ENCODE measurements at places on chromosomes 6 and 20.

GRCh38 chr6:81969814-81970213 lies 217.3 kb upstream of the TENT5A start:
- no peak for DNase-seq

DNA sequence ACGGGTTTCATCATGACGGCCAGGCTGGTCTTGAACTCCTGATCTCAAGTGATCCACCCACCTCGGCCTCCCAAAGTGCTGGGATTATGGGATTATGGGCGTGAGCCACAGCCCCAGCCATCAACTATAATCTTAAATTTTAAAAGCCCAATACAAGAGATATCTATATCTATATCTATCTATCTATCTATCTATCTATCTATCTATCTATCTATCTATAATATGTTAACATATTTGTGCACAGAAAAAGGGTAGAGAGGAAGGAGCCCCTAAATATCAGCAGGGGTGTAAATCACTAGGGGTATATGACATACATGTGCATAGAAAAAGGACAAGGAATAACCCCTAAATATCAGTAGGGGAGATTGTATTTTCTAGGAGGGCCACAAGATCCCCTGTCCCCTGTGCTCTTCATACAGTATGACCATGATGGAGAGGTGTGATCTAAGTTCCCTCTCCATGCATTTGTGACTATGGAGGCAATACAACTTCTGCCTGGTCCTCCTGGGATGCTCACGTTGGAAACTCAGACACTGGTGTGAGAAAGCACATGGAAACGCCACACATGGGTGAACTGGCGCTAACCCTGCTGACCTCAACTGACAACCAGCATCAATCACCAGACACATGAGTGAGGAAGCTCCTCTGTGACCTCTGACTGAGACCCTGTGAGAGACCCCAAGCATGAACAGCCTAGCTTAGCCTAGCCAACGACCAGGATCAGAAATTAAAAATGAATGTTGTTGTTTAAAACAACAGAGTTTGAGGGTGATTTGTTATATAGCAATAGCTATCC lies 1.2 kb upstream of the SPATS1 start:
- no peak for DNase-seq

DNA sequence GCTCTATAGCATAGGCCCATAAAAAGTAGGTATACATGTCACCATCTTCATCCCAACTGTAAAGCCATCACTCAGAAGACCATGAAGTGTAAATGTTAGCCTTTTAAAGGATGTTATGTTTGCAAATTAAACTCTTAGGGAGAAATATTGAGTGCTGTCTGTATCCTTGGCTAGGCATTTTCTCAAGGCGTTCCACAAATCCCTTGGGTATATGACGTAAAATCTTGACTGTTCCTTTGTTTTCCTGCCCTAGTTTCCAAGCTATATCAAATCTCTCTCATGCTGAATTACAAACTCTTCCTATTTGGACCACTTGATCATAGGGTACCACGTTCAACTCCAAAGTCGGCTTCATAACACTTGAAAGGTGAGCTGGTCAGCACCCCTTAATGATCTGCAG lies 486.2 kb downstream of the HDGFL1 start:
- no peak for DNase-seq

DNA sequence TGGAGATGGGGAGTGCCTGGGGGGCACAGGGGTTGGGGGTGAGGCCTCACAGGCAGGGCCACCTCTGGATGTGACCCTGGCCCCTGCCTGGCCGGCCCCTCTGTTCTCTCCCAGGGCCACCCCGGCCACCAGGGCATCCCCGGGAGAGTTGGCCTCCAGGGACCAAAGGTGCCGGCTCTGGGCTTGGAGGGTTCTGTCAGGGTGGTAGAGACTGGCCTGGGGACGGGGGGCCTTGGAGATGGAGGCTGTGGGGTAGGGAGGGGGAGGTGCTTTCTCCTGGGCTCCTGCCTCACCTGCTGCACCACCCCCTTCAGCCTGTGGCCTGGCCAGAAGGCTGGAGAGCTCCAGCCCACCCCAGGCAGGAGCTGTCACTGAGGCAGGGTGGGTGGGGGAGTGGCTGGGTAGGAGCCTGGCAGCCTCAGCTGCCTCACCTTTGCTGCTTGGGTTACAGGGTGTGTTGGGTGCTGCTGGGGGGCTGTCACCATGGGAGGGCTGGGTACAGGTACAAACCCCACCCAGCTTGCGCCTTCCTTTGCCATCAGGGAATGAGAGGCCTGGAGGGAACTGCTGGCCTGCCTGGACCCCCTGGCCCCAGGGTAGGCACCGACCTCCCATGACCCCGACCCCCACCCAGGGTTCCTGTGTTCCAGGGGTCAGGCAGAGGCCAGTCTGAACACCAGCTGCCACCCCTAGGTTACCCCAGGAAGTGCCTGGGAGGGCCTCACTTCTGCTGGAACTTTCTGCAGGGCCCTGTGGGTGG lies 32.7 kb downstream of the COL20A1 start:
- DNase-seq, result no peak

GRCh38 chr6:28251661-28252008 lies 434 bp downstream of the ZKSCAN4 start:
- DNase-seq, result no peak

DNA sequence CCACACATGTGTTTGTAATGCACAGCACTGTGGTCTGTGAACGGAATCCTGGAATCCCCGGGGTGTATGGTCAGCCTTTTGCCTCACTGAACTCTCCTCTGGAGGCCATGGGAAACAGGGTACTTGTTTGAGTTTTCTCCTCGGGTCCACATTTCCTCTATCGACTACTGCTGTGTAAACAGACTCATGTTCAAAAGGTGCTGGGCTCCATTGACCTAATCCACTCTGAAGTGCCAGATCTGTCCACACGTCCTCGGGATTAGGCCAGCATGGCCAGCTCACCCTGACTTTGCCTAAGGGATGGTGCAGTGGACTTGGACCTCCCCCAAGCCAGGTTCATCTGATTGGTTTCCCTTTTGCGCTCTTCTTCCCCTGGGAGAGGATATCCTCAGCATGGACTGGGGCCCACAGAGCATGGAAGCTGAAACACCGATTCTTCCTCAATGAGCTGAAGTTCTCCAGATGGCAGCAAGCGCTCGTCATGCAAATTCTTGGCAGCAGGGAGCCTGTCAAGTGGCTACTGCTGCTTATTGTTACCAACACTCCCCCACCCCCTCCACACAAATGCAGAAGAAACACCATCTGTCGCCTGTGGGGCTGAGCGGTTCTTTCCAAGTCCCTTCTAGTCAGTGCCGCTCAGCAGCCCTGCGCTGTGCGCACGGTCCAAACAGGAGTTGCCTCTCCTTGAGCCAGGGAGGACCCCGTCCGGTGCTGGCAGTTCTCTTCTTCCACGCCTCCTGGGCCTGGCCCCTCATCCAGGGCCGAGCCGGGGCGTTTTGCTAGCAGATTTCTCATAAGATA lies 292.6 kb upstream of the MARCKS start:
- no peak for DNase-seq

DNA sequence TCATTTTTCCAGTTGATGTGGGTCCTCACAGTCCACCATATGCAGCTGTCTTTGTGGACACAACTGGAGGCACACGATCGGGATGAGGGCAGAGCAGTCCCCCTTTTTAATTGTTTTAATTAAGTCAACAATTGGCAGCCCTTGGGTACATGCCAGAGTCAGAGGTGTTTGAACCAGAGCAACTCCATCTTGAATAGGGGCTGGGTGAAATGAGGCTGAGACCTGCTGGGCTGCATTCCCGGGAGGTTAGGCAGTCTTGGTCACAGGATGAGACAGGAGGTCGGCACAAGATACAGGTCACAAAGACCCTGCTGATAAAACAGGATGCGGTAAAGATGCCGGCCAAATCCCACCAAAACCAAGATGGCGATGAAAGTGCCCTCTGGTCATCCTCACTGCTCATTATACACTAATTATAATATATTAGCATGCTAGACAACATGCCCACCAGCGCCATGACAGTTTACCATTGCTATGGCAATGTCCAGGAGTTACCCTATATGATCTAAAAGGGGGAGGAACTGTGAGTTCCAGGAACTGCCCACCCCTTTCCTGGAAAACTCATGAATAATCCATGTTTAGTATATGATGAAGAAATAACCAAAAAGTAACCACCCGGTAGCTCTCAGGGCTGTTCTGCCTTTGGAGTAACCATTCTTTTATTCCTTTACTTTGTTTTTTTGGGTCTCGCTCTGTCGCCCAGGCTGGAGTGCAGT lies 31.8 kb upstream of the BLCAP start:
- no peak for DNase-seq

DNA sequence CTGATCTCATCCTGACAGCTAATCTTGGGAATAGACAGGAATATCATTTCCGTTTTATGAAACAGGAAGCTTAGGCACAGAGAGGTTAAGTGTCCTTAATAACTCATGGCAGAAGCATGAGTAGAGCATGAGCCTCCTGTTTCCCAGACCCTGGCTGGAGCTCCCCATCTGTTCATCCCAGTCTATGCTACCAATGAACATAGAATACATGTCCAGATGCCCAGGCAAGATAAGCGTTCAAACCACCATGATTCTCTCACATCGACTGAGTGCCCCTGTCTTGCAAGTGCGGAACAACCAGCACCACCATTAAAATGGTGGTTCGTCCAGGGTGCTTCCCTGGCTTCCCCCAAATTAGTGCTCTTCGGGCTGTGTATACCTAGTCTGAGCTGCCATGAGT lies 217.1 kb downstream of the FARS2 start:
- DNase-seq, result no peak

GRCh38 chr20:47220161-47220582 lies 136.3 kb downstream of the ZMYND8 start:
- DNase-seq, result peak; percentile 64

DNA sequence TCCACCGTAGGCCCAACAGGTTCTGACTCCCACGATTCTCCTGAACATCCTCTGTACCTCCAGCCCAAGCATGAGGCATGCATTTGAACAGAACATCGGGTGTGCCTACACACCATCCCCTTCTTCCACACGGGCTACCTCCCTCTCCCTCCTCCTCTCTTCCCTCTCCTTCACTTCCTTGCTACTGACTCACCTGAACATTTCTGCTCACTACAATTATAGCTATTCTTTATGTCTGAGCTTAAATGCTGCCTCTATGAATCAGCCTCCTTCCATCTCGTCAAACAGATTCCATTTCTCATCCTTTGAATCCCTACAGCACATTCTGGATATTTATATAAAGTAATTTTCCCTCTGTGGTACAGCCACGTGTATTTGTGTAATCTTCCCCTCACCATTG lies 71.4 kb upstream of the MYLIP start:
- DNase-seq, result no peak

DNA sequence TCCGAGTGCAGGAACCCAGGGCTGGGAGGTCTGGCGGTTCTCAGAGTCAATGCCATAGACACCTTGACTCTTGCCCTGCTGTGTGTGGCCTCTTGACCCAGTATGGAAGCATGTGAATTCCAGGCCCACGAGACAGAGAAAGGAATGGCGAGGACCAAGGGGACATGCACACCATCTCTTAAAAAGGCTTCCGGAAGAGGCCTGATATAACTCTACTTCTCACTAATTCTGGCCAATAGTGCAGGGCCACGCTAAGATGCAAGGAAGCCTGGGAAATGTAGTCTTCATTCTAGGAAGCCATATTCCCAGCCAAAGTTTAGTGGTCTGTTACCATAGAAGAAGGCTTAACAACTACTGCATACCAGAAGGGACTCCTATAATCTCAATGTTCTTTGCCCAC lies 177.0 kb upstream of the KCNG1 start:
- DNase-seq, result no peak

DNA sequence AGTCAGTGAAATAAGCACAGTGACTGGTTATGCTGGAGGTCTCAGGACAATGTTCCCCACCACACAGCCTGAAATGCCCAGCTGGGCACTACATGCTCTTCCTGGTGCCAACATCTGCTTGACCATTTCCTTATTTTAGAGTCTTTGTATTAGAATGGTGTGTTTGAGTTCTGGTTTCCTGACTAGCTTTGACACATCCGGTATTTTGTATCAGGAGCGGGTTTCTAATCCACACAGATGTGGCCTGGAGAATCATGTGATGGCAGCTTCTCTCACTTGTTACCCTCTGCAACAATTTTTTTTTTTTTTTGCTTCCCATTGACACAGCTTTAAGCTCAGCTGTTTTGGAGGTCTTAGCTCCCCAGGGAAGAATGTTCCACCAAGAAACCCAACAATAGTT lies 164.5 kb upstream of the CST7 start:
- no peak for DNase-seq

- DNase-seq, result no peak
These were observed 20.3 kb downstream of the POFUT1 start for GRCh38 chr20:32227744-32228688.

All from COLO829 (cell line).